ENCODE measurements at places on chromosomes 5 and 9.

DNA sequence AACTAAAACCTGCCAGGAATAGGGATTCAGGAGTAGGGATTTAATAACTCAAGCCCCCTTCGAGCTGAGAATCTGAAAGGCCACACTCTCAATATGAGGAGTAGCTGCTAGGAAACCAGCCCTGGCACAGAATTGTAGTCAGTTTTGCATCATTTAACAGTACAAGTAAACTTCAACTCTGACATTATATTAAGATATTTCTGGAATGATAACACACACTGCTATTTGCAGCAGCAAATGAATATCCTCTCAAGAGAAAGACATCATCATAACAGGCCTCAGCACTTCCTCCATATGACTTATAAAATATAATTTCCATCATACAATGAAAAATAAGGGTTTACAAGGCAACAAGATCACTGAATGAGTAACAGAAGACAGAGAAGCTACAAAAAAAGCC is 138.2 kb upstream of the RFX3 start:
- no peak for DNase-seq

DNA sequence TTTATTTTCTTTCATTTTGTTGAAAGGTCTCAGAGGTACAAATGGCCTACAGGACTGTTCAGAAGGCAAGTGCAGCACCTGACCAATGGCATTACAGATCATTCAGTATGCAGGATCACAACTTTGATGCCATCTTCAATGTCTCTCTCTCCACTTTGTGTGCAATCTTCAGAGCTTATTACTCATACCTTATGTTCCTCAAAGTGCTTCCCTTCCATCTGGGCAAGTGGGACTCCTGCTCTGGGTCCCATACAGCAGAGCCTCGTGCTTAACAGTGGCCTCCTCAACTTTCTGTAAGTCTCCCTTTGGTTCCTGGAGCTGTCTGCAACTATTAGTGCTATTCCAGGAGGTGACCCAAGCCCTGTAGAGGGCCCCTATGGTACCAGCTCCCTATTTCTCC is 358.4 kb upstream of the RPS23 start:
- no peak for DNase-seq

DNA sequence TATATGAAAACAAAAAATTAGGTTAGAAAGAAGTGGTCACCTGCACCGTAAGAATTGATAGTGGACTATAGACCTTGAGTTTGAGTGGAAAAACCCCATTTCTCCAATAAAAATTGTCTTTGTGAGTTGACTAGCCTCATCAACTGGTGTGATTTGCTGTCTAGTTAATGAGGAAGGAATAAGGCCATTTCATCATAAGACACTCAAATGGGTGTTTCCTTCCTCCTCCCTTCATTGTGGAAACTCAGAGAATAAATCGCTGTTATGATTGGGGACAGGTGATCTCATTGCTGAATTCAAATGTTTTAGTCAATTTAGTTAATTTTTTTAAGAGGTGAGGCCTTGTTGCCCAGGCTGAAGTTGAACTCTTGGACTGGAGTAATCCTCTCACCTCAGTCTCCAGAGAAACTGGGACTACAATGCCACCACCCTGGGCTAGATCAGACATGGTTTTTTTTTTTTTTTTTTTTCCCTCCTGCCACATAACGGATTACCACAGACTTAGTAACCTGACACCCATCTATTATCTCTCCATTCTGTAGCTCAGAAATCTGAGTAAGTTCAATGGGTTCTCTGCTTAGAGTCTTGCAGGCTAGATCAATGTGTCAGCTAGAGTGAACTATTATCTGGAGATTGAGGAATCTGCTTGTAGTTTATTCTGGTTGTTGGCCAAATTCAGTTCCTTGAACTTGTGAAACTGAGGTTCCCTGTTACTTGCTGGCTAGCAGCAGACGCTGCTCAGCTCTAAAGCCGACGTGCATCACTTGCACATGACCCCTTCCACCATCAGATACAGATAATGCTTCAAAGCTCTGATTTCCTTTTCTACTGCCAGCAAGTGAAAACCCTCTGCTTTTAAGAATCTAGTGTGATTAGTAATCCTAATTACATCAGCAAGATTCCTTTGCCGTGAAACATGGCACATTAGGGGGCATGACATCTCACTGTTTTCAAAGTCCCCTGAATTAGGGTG is 663.8 kb upstream of the CDH9 start:
- no peak for DNase-seq

- DNase-seq = no peak
These were observed 1.8 kb downstream of the AUH start for GRCh38 chr9:91359734-91360470.

DNA sequence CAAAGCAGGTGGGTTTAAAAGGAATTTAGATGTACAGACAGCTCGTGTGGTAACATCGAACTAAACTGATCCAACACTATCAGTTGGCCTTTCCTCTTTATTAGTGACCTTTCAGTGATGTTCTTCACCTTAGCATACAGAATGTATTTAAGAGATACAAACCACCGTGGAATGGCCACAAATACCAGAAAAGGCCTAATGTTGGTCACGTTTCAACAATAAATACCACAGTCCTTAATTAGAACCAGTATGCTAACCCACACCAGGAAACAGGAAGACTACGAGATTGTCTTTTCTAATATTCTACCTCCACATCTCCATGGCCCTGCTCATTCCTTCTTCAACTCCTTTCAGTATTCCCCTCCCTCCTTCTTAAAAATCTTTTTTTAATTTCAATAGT is 40.4 kb downstream of the GNAQ start:
- DNase-seq = no peak

GRCh38 chr9:28163619-28164018 is 590.3 kb upstream of the C9orf72 start:
- no peak for DNase-seq
